ENCODE measurements at places on chromosomes 1 and 21. TPM values are rescaled to one million over a fixed set of nuclear protein-coding genes. Genes with fewer than 3 reads are reported as not detected.

The FBLIM1 gene
- total RNA-seq: not detected

The RIPK4 gene
- total RNA-seq: not detected

The COL11A1 gene
- not detected for total RNA-seq

The CD84 gene
- total RNA-seq: 40.8 TPM

The ERVH48-1 gene
- 0.39 TPM for total RNA-seq

The LCK gene
- total RNA-seq: 422 TPM

The SGIP1 gene
- total RNA-seq: not detected

The RC3H1 gene
- 32.1 TPM for total RNA-seq

The C21orf91 gene
- total RNA-seq: 45.6 TPM

The VCAM1 gene
- total RNA-seq: not detected

The TFF3 gene
- not detected for total RNA-seq

The ALDH9A1 gene
- total RNA-seq: 56.7 TPM

The TEX38 gene
- total RNA-seq: not detected

The RASAL2 gene
- total RNA-seq: 0.05 TPM

The OR2L13 gene
- total RNA-seq: not detected

The INAVA gene
- total RNA-seq: not detected

The TAS1R3 gene
- total RNA-seq: 1.2 TPM

The ACAP3 gene
- 67.7 TPM for total RNA-seq

The MYBPH gene
- total RNA-seq: not detected

The OR10J1 gene
- not detected for total RNA-seq

The C1orf141 gene
- total RNA-seq: not detected

The POU2F1 gene
- 13.3 TPM for total RNA-seq
